GM23248 (cell line): ENCODE measurements at places on chromosomes 12 and 14. TPM values are rescaled to one million over a fixed set of nuclear protein-coding genes. Genes with fewer than 3 reads are reported as not detected.
A peak's percentile ranks its signal among the peaks of the same experiment; 100 is the strongest.

Gene PRR4
- 1.8 and 3.9 TPM in 2 replicates for polyA plus RNA-seq

GRCh38 chr12:6104027-6104426, 20.4 kb downstream of the VWF start:
- no peak for DNase-seq

DNA sequence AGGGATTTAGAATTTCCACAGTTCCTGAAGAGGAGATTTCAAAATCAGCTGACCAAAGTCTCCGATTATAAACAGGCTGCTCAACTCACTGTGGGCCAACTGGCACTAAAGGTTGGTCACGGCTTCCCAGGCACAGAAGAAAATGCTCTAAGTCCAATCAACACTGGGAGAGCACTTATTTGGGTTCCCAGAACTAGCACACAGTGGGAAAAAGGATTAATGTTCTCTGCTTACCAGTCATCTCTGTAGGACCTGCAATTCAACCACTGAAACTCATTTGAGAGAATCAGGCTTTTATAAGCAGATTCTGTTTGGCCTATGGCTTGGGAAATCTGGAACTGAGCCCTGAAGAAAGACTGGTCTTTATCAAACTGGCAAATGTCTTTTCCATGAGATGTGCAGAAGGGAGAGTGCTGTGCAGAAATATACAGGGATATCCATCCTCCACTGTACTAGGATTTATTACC, 49.4 kb downstream of the ABCC9 start:
- no peak for DNase-seq

DNA sequence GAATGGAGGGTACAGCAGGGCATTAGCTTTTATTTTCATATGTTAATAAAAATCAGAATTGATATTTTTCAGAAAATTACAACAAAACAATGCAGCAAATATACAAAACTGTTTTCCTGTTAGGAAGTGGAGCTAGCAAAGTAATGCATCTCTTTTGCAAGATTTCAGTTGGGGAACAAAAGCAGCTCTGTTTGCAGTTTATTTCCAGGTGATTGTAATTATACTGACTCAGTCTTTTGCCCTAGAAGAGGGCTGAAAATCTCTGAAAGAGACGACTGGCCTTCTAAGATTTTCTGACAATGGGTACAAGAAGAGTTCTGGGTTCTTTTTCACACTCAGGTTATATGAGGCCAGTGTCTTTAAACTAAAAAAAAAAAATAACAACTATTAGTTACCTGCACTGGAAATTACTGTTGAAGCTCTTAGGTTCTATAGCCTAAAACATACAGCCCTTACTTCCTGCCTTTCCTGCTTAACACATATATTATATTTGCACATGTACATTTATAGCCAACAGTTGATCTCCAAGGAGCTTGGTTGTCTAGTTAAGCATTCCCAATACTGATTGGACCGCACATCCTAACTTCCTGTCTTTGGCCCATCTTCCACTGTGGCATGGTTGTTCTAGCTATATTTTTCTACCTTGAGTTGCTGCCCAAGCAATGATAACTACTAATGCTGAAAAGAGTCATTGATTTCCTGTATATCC, 199.1 kb upstream of the KRR1 start:
- DNase-seq = peak; percentile 27

Gene STAT2
- 104 and 109 TPM in 2 replicates for polyA plus RNA-seq

DNA sequence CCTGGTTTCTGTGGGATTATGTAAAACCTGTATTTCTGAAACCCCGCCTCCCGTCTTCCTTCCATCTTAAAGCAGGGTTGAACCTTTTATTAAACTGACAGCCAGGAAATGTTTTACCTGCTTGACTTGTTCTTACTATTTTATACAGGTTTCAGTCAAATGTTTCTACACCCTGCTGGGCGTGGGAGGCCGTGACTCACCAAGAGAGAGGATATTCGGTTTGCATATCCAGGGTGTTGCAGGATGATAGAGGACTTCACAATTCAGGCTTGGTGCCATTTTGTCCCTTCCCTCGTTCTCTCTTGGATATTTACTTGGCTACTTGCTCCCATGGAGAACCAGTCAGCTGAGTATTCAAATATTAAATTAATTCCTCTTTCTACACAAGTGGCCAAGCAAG, 69.7 kb downstream of the ARF6 start:
- peak; percentile 57 for DNase-seq

DNA sequence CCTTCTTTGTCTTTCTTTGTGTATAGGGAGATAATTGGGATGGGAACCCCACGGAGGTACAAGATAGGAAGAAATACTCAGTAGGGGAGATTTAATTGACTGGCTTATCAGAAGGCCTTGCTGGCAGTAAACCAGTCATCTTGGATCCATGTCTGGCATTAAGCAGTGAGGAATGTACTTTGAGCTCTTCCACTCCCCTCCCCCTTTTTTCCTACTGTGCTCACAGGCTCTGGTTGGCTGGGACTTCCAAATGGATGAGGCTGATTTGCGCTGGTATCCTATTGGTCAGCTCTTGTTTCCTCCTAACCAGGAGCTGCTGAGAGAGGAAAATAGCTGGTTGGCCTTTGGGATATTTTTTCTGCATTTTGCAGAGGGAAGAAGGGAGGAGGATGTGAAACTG, 24.7 kb downstream of the NGDN start:
- DNase-seq = no peak

Gene KIF5A
- polyA plus RNA-seq = 0.15 and 0.18 TPM in 2 replicates

Gene GSC
- polyA plus RNA-seq = 1.3 and 1.9 TPM in 2 replicates

Gene RD3L
- not detected in 2 replicates for polyA plus RNA-seq

GRCh38 chr12:106598003-106598402, 15.2 kb downstream of the RFX4 start:
- DNase-seq = no peak

Gene CLEC1B
- not detected in 2 replicates for polyA plus RNA-seq

Gene FRMD6
- 550 and 553 TPM in 2 replicates for polyA plus RNA-seq

DNA sequence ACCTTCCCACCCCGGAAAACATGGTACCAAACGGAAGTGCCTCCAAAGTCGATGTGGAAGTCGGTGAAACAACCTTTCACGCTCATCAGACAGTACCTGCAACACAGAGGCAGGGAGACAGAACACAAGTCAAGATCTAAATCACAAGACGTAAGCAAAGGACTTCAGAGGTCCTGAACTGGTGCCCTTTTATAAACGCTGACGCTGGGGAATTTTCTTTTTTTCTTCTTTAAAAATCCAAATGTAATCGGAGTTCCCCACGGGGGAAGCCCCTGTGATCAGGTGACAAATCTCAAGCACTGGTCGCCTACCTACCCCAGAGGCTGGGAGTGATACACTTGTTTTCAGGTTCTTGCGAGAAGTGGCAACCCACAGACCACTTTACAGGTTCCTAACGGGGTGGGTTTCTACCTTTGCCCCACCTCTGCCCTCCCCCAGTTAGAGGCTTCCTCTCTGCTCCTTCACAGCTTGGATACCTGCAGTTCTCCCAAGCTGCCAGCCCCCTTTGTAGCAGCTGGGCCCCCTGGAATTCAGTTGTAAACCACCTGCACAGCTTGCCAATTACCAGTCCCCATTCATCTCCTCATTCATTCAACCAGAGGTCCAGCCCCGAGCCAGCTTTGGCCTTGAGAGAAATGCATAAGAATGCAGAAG, 46.2 kb downstream of the KDM2B start:
- DNase-seq = no peak

Gene RHEBL1
- polyA plus RNA-seq = 0.63 and 0.65 TPM in 2 replicates

DNA sequence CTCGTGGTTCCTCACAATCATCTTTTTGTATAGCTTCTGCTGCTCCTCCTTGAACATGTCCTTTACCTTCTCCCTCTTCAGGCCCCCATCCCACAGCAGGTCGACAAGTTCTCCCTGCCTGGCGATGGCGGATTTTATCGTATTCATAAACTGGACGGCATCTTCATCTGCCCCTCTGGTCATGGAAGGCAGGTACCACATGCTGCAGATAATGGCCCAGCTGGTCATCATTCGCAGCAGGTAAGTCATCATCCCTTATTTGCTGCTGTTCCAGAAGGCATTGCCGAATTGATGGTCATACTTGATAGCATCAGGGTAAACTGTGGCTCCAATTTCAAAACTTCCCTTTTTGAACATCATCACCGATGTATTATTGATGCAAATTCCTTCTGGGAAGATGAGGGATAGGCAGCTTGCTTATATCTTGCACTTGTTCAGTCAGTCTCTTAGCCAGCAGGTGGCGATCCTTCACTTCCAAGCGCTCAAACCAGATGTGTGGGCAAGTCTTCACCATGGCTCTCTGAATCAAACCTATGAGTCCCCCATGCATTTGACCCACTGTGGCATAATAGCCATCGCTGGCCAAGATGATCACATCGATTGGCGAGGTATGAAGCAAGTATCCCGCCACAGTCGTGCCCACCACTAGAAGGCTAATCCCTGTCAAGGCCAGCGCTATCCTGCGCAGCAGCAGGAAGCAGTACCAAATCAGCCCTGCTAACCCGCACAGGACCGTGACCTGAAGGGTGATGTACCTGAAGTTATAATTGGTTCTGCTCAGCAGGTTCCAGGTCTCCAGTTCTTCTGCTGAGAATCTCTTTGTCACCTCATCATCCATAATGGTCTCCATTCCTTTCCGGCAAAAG, 381.5 kb upstream of the STXBP6 start:
- peak; percentile 14 for DNase-seq

GRCh38 chr14:76929927-76930326, 98.6 kb downstream of the IRF2BPL start:
- DNase-seq = peak; percentile 74

Gene TEX22
- polyA plus RNA-seq = 0.27 and 0.46 TPM in 2 replicates

DNA sequence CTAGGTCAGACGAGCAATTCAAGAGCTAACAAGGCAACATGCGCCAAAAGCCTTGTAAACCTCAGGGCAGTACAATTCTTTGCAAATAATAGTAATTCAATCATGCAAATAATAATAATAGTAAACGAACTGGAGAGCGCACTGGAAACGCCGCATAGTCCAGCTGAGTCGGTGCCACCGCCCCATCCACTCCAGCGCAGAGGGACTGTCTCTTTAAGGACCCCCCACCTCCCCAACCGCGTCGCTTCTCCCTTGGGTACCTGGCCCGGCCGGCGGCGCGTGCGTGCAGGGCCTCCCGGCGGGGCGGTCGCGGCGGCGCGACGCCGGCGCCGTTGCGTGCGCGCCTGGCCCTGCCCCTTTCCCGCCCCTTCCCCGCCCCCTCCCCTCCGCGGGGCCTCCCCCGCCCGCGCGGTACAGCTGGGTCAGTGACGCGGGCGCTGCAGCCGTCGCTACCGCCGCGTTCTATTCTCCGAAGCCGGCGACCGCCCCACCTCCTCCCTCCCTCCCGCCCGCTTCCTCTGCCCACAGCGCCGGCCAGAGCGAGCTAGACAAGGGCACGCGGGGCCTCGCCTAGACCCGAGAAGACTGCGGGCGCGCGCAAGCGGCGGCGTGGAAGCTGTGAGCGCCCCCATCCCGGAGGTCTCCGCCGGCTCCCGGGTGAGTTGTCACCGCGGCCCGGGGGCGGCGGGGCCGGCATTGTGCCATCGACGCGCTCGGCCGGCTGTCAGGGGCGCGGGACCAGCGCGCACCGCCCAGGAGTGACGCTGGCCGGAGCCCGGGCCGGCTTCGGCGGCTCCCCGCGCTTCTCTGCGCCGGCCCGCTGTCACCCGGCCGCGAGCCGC, at the start of gene SUSD6:
TSS of gene SUSD6 (plus strand) at position 425 of the 842 bp plus-strand sequence. CDS start 46,997 bp downstream, outside the sequence.
- peak; percentile 95 for DNase-seq

GRCh38 chr14:42642787-42643186, 1036.1 kb downstream of the LRFN5 start:
- DNase-seq = no peak

DNA sequence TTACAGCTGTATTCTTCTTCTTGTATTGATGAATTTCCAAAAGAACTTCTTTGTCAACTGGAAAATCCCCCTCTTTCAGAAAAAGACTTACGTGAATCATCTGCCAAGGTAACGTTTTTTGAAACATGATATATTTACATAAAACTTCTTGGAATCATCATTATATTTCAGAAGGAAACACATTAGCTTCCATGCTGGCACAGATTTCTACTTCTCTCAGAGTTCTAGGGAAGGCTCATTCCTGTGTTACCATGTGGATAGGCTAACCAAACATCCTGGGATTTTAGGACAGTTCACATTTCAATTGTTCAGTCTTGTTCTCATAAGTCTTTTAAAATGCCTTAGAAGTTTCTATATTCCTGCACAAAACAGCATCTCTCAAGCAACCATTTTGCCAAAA, 120.3 kb upstream of the NEDD1 start:
- DNase-seq = no peak

GRCh38 chr12:106331599-106331998, 25.9 kb upstream of the POLR3B start:
- DNase-seq = no peak

GRCh38 chr12:72089678-72090077, 151.0 kb downstream of the TPH2 start:
- no peak for DNase-seq

Gene FSCB
- not detected in 2 replicates for polyA plus RNA-seq

Gene RERG
- not detected in 2 replicates for polyA plus RNA-seq

GRCh38 chr12:52335598-52336262, 14.5 kb upstream of the KRT83 start:
- no peak for DNase-seq

- DNase-seq = peak; percentile 21
Measured at GRCh38 chr14:85239791-85240190, 290.2 kb upstream of the FLRT2 start.

- DNase-seq = no peak
Measured at GRCh38 chr14:72887514-72887913, 6.4 kb downstream of the DPF3 start.

GRCh38 chr14:67442139-67442906, 30.4 kb upstream of the PLEK2 start:
- no peak for DNase-seq

- DNase-seq = no peak
Measured at GRCh38 chr12:103848917-103849491, 8.0 kb upstream of the NT5DC3 start.

- no peak for DNase-seq
Measured at GRCh38 chr12:93912086-93912733, 235.0 kb downstream of the CRADD start.

- DNase-seq = no peak
Measured at GRCh38 chr14:46381674-46382073, 269.9 kb downstream of the RPL10L start.

- DNase-seq = no peak
Measured at GRCh38 chr12:67006610-67007009, 262.5 kb upstream of the CAND1 start.

- DNase-seq = no peak
Measured at GRCh38 chr14:98908050-98908449, 363.9 kb downstream of the BCL11B start.

GRCh38 chr12:116708826-116709756, 28.8 kb downstream of the SPRING1 start:
- peak; percentile 82 for DNase-seq

- peak; percentile 78 for DNase-seq
Measured at GRCh38 chr12:59119676-59120075, 199.4 kb upstream of the LRIG3 start.

GRCh38 chr12:41940571-41940970, 204.1 kb downstream of the GXYLT1 start:
- no peak for DNase-seq

GRCh38 chr12:229441-230191, 15.7 kb upstream of the SLC6A12 start:
- DNase-seq = no peak

DNA sequence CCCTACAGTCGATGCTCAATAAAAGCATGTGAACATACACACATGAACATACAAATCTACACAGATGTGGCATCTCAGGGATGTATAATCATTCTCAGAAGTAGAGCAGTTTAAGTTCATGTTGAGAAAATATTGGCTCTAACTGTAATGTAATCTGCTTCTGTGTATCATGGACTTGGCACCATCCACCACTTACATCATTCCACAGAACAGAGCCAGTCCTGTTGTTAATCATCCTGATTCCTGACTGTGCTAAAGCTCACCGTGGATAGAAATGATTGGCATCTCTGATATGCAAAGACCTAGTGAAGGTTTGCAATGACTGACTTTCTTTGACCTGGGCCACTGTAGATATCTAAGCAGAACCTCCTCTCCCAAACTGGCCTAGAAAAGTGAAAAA, 1141.3 kb downstream of the BCL11B start:
- no peak for DNase-seq

- no peak for DNase-seq
Measured at GRCh38 chr12:116675339-116676107, 62.3 kb downstream of the SPRING1 start.

Gene SLC25A21
- 0.26 and 0.79 TPM in 2 replicates for polyA plus RNA-seq
